ENCODE measurements at places on chromosomes 12 and 14.

- no peaks in the 10 kb centered on the region for H3K36me3 ChIP-seq
- H3K27ac ChIP-seq = no peak overlapping the region
- H3K4me3 ChIP-seq = no peak overlapping the region
- DNase-seq = no peak
These were observed 40.9 kb upstream of the SMUG1 start for GRCh38 chr12:54229624-54230212.

DNA sequence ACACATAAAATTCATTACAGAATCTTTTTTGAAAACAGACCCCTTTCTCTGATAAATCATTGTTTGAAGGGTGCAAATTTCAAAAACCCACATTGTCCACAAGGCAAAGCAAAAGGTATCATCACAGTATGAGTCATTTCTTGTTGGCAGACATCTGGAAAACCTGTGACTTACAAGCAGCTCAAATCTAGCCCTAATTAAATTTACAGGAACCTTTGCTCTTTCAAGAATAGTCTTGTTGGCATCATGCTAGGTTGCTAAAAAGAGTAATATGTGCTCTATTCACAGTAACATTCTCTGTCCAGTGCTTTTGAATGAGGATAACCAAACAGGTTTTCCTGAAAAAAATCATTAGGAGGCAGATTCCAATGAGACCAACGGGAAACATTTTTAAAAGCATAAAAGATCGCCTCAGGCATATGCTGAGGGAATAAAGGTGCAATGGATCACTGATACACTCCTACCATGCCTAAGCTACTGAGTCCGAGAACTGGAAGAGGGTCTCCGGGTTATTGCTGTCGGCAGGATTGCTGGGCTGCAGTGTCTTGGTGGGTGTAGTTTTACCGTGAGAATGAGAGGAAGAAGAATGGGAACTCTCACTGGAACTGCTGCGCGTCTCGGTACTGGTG lies 55.5 kb upstream of the TTC7B start:
- no peak for DNase-seq
- no peak overlapping the region for H3K4me3 ChIP-seq
- peaks cover 10% of the 10 kb centered on the region for H3K36me3 ChIP-seq
- H3K4me1 ChIP-seq = no peaks in the 10 kb centered on the region
- H3K27ac ChIP-seq = no peak overlapping the region

DNA sequence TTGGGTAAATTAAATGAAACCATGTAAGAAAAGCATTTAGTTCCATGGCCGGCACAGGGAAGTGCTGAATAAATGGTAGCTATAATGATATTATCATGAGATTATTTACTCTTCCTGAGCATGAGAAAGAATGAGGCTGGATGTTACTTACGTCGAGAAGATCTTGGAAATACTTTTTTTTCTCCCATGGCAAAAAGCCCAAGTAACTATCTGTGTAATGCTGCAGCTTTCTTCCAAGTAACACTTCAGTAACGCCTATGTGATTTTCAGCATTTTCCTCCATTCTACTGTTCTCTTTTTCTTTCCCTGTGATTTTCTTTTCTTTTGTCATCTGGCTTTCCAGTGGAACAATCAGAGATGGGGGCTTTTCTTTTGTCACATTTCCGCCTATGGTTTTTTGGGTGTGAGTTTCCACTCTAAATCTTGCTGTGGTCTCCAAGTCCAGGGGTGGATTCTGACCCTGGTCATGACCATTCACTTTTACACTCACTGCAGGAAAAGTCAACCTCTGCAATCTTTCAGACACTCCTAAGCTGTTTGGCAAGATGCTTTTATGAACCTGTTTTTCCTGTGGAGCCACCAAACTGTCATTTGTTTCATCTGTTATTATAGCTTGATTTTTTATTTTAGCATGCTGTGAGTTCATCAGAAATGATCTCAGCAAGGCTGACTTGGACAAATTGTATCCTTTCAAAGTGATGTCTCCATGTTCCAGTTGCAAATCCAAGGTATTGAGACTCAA lies 25.0 kb upstream of the SYCP3 start:
- H3K27me3 ChIP-seq = no peaks in the 10 kb centered on the region
- H3K36me3 ChIP-seq = peaks cover 14% of the 10 kb centered on the region
- DNase-seq = no peak
- H3K4me1 ChIP-seq = no peaks in the 10 kb centered on the region
- H3K4me3 ChIP-seq = no peak overlapping the region
- no peak overlapping the region for H3K27ac ChIP-seq

- H3K4me3 ChIP-seq = no peak overlapping the region
- DNase-seq = no peak
- no peaks in the 10 kb centered on the region for H3K36me3 ChIP-seq
- no peaks in the 10 kb centered on the region for H3K27me3 ChIP-seq
These were observed 1.5 kb upstream of the SDR9C7 start for GRCh38 chr12:56935752-56936151.

DNA sequence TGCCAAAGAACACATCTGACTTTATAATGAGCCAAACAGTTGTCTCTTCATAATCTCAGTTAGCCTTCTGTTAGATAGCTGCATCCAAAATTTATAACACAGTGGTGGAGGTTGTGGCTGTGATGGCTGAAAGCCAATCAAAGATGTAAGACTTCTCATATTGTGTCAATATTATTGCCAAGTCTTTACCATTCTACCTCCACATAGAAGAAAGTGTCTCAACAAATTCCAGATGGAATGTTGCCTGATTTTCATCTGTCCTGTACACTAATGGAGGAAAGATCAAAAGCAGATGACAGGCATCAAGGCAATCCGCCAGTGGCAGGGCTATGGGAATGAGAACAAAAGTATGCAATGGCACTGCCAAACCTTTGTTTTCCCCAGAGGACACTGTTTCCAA lies 813.1 kb upstream of the NOVA1 start:
- no peak overlapping the region for H3K4me3 ChIP-seq
- H3K27me3 ChIP-seq = no peaks in the 10 kb centered on the region
- no peaks in the 10 kb centered on the region for H3K36me3 ChIP-seq
- no peaks in the 10 kb centered on the region for H3K4me1 ChIP-seq
- no peak overlapping the region for H3K27ac ChIP-seq

- no peak overlapping the region for H3K27ac ChIP-seq
- no peak for DNase-seq
- H3K36me3 ChIP-seq = no peaks in the 10 kb centered on the region
- no peak overlapping the region for H3K4me3 ChIP-seq
- no peaks in the 10 kb centered on the region for H3K27me3 ChIP-seq
- H3K4me1 ChIP-seq = no peaks in the 10 kb centered on the region
These were observed 332.9 kb downstream of the TMEM132D start for GRCh38 chr12:129570796-129571400.

DNA sequence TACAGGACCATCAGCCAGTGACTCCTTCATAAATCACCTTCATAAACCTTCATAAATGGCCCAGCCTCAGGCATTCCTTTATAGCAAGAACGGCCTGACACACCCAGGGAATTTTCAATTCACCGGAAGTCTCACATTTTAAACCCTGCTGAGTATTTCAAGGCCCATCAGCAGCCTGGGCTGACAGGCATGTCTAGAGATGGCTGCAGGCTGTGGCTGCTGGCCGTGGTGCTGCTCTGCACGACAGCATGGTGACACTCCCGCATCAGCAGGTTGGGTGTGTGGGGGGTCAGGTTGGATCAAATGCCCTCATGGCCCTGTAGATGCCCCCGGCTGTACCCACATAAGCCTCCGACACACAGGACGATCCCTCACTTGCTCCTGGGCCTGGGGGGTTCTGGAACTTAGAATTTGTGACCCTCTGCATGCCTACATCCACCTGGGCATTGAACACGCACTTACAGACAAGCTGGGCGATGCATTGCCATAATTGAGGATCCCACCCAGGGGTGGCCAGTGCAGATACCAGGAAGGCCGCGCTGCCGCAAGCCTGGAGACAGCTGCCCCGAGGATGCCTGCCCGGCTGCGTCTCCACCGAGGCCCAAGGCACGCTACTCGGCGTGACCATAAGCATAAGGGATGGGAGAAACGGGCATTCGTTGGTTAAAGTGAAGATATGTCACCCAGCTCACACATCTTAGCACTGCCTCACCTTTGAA lies 124.3 kb downstream of the PIWIL1 start:
- DNase-seq = no peak
- no peaks in the 10 kb centered on the region for H3K27me3 ChIP-seq
- H3K36me3 ChIP-seq = no peaks in the 10 kb centered on the region

GRCh38 chr14:81206115-81206514 lies 14.6 kb downstream of the GTF2A1 start:
- no peak overlapping the region for H3K4me3 ChIP-seq
- no peak overlapping the region for H3K27ac ChIP-seq
- no peaks in the 10 kb centered on the region for H3K27me3 ChIP-seq
- H3K36me3 ChIP-seq = peaks cover 32% of the 10 kb centered on the region
- H3K4me1 ChIP-seq = no peaks in the 10 kb centered on the region

DNA sequence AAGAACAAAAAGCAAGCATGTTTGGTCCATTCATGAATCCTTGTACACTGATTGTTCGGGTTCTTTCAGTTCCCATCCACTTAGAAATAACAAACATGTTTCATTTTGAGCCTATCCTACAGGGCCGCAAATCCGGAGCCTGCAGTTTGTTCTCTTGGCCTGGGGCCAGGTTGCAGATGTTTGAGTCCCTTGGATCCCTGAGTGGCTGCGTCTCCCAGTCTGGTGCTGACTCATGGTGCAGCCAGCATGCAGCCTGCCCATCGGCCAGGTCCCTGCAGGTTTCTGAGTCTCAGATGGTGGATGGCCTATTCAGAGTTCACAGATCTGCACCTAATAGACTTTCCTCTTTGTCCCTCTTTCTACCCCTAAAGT lies 1.9 kb upstream of the DYNC1H1 start:
- no peaks in the 10 kb centered on the region for H3K36me3 ChIP-seq
- H3K27me3 ChIP-seq = no peaks in the 10 kb centered on the region
- H3K27ac ChIP-seq = no peak overlapping the region
- H3K4me3 ChIP-seq = no peak overlapping the region
- H3K4me1 ChIP-seq = peaks cover 27% of the 10 kb centered on the region

- H3K36me3 ChIP-seq = no peaks in the 10 kb centered on the region
- H3K4me1 ChIP-seq = no peaks in the 10 kb centered on the region
- no peak overlapping the region for H3K4me3 ChIP-seq
- H3K27me3 ChIP-seq = no peaks in the 10 kb centered on the region
- H3K27ac ChIP-seq = no peak overlapping the region
These were observed 102.2 kb downstream of the GPHN start for GRCh38 chr14:66610154-66610563.

- no peaks in the 10 kb centered on the region for H3K27me3 ChIP-seq
- no peak overlapping the region for H3K4me3 ChIP-seq
- H3K27ac ChIP-seq = no peak overlapping the region
- no peaks in the 10 kb centered on the region for H3K4me1 ChIP-seq
- DNase-seq = no peak
- no peaks in the 10 kb centered on the region for H3K36me3 ChIP-seq
These were observed 13.3 kb upstream of the GRIP1 start for GRCh38 chr12:66692170-66692569.

GRCh38 chr12:68587448-68587873 lies 23.2 kb upstream of the RAP1B start:
- H3K27me3 ChIP-seq = no peaks in the 10 kb centered on the region
- DNase-seq = peak; percentile 41
- H3K27ac ChIP-seq = no peak overlapping the region
- H3K4me3 ChIP-seq = no peak overlapping the region
- H3K4me1 ChIP-seq = peaks cover 37% of the 10 kb centered on the region

- peaks cover under 1% of the 10 kb centered on the region for H3K4me1 ChIP-seq
- H3K36me3 ChIP-seq = no peaks in the 10 kb centered on the region
- peaks cover under 1% of the 10 kb centered on the region for H3K27me3 ChIP-seq
- H3K27ac ChIP-seq = peak overlapping the region; percentile 38
These were observed 13.5 kb upstream of the TNFAIP2 start for GRCh38 chr14:103109535-103110441.

- DNase-seq = no peak
- H3K27me3 ChIP-seq = no peaks in the 10 kb centered on the region
- H3K4me3 ChIP-seq = no peak overlapping the region
- H3K27ac ChIP-seq = no peak overlapping the region
- no peaks in the 10 kb centered on the region for H3K4me1 ChIP-seq
- no peaks in the 10 kb centered on the region for H3K36me3 ChIP-seq
These were observed 75.7 kb downstream of the TSPAN9 start for GRCh38 chr12:3152892-3153291.

- no peaks in the 10 kb centered on the region for H3K4me1 ChIP-seq
- H3K4me3 ChIP-seq = no peak overlapping the region
- H3K27me3 ChIP-seq = no peaks in the 10 kb centered on the region
- no peak overlapping the region for H3K27ac ChIP-seq
- no peak for DNase-seq
- no peaks in the 10 kb centered on the region for H3K36me3 ChIP-seq
These were observed 50.1 kb downstream of the CD9 start for GRCh38 chr12:6250343-6250742.

DNA sequence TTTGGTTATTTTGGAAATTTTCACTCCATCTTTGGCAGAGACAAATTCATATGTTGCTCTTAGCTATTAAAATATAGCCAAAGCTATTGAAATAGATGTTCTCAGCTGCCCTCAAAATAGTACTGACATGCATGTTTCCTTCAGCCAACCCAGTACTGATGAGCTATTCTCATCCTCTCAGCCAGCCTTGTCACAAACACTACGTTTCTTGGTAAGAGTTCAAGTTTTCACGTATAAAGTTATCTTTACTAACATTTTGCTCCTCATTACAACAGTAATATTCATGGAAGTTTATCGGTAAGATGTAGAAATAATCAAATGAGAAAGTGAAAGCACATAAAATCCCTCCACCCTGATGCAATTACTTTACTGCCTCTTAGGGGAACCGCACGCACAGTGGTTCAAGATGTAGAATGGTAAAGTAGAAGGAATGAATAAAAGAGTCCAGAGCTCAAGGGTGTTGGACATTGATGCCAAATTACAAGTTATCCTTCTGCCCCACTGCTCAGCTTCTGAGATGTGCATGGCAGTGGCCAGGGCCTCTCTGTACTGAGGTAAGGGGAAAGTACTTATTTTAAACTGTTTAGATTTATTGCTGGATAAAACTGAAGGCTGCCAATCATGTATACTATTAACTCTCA lies 20.7 kb downstream of the GCH1 start:
- DNase-seq = no peak
- no peaks in the 10 kb centered on the region for H3K27me3 ChIP-seq
- peaks cover 25% of the 10 kb centered on the region for H3K4me1 ChIP-seq
- H3K4me3 ChIP-seq = peak overlapping the region; percentile 48

- no peak overlapping the region for H3K4me3 ChIP-seq
- H3K36me3 ChIP-seq = no peaks in the 10 kb centered on the region
- H3K4me1 ChIP-seq = no peaks in the 10 kb centered on the region
- no peak overlapping the region for H3K27ac ChIP-seq
These were observed 110.4 kb downstream of the BCAT1 start for GRCh38 chr12:24838531-24838950.

DNA sequence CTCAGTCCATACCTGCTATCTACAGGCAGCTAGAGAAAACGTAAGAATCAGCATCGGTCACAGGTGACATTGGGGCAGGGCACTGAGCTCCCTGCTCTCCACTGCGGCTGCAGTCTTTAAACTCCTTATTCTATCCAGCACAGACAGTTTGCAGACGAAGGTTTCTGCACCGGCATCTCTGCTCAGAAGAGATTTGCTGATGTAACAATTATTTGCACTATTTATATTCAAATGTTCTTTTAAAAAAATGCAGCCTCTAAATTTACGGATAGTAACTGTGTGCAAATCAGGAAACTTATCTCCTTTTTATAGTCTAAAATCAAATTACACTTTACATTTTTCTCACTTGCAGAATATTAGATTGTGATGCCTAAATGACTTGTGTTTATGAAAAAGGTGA lies 671.0 kb downstream of the VRK1 start:
- DNase-seq = no peak
- H3K27ac ChIP-seq = no peak overlapping the region
- H3K4me3 ChIP-seq = no peak overlapping the region
- H3K27me3 ChIP-seq = no peaks in the 10 kb centered on the region
- peaks cover 6% of the 10 kb centered on the region for H3K36me3 ChIP-seq

All from CD8-positive, alpha-beta memory T cell (primary cell).